ENCODE measurements at places on chromosomes 4 and X.

DNA sequence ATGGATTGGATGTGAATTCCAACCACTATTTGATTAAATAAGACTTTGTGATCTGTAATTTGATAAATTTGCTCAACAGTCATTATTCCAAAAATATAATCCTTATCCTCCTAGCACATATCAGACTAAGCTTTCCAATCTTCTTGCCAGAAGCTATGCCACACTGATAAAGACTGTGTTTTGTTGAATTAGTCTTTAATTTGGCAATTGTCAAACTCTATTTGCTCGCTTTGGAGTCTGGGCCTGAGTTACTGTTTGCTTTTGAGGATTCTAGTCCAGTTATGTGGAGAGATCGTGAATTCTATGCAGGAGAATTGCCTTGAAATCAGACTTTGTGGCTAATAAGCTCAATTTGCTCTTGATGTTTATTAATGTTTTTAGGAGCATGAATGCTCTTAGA is 10.9 kb upstream of the RNF150 start:
- DNase-seq = no peak

GRCh38 chr4:13872155-13872554 is 244.6 kb upstream of the BOD1L1 start:
- DNase-seq = no peak

- no peak for DNase-seq
These were observed 62.4 kb upstream of the PPARGC1A start for GRCh38 chr4:23952258-23952657.

GRCh38 chr4:123133397-123134050 is 211.1 kb upstream of the NUDT6 start:
- DNase-seq = no peak

DNA sequence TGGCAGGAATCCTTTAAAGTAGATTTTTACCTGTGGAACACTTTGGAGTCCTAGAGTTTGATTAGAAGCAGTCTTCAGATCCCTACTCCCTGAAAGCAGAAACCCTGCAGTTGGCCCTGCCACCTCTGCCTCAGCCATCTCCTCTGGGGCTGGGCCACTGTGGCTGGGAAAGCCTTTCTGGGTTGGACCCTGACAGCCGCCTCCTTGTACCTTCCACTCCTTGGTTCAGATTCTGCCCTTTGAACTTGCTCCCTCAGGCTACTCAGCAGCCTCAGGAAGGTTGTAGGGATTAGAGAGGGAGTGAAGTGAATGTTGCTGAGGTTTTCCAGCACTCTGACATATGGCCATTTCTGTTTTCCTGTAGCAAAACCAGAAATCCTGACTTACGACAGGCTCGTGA is 65.5 kb downstream of the KIT start:
- DNase-seq = no peak

DNA sequence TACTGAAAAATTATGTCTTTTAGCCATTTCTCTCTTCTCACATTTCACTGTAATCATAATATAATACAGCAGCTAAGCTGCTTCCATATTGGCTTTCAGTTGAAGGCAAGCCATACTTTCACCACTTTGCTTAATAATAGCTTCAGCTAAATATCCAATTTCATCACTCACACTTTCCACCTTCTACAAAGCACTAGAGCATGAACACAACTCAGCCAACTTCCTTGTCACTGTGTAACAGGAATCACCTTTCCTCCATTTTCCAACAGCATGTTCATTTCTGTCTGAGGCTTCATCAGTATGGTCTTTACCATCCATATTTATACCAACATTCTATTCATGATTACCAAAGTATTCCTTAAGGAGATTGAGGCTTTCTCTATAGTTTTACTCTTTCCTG is 219.8 kb upstream of the CTSO start:
- DNase-seq = no peak

DNA sequence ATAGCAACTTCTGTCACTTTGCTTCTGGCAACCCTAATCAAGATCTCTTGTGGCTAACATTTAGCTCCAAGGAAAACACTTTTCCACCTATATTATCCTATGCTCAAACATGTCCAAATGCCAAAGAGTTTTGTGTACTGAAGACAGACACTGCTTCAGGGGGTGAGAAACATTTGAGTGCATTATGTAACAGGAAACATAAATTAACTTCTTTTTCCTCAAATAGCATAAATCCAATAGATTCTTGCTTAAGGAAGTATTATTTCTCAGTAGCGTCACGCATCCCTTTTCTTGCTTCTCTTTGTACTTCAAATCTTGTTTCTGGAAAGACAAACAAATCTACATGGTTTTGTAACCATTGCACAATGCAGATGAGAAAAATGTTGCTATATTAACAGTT is 839.1 kb downstream of the GLUD2 start:
- DNase-seq = no peak

GRCh38 chr4:77578145-77578544 is 27.5 kb upstream of the CXCL13 start:
- DNase-seq = no peak

GRCh38 chr4:119135721-119136121 is at the start of gene MYOZ2:
Gene MYOZ2 (plus strand): TSS chr4:119135832. CDS start chr4:119136526, 694 bp downstream.
- no peak for DNase-seq

GRCh38 chr4:85725721-85726170 is 250.8 kb downstream of the ARHGAP24 start:
- DNase-seq = no peak

DNA sequence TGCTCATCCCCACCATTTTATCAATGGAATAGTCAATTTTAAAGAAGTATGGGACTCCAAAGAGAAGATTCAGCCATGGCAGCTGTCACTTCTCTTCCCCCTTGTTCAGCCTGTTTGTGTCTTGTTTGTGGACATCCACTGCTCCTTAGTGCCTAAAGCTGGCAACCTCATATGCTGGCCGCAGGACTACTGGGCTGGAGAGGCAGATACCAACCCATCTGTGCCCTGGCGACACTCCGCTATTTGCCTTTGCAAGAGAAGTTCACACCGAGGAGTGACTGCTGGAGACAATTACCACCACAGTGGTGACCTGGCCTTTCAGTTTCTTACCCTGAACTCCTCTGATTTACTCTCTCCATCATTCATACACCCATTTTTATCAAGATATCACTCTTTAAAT is 64.3 kb downstream of the NHSL2 start:
- DNase-seq = no peak

DNA sequence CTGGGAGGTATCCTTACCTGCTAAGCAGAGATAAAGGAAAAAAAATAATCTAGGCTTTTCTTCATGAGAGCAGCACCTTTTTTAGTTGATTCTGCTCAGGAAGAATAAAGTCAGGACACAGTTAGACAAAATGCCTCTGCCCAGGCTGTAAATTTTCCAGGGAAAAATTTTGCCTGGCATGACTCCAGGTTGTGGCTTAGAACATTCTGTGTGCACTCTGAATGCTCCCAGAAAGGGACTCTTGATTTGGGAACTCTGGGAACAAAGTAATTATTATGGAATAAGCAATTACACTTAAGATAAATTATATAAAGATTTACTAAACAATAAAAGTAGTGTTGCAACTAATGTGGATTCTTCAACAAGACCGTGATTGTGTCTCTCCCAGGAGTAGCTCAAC is 826.2 kb upstream of the TENM3 start:
- DNase-seq = no peak

GRCh38 chr4:94689155-94689860 is 68.4 kb upstream of the BMPR1B start:
- DNase-seq = no peak

GRCh38 chr4:141330616-141331015 is 109.9 kb downstream of the ZNF330 start:
- no peak for DNase-seq

- no peak for DNase-seq
These were observed 24.2 kb downstream of the TNIP2 start for GRCh38 chr4:2731907-2732317.

GRCh38 chr4:78611215-78611558 is 59.6 kb downstream of the ANXA3 start:
- no peak for DNase-seq

DNA sequence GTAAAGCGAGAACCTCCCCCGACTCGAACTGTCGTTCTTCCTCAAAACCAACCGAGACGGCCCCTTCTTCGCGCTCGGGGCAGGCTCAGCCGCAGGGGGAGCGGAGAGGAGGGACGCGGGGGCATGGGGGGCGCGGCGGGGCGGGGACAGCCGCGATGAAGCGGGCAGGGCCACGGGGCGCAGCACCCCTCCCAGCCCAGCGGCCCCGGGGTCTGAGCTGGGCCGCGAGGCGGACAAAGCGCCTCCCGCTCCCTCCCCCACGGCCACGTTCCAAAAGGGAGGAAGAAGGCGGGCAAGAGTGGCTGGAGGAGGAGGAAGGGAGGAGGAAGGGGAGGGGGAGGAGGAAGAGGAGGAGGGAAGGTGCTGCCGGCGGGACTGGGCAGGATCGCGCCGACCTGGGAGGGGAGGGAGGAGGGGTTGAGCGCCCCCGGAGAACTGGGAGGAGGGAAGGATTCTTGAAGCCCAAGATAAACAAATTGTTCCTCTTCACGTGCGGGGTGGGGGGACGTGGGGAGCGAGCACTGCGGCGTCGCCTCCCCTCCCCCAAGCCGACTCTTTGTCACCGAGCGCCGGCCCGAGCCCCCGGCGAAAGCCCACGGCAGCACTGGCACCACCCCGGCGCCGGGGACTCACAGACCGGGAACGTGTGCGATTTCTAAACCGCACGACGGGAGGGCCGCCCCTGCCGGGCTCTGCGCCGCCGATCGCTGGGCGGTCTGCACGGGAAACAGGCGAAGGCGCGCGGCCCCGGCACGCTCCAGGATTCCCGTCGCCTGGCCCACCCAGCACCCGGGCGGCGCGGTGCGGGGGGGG is 2.9 kb downstream of the MAML3 start:
- peak; percentile 82 for DNase-seq

DNA sequence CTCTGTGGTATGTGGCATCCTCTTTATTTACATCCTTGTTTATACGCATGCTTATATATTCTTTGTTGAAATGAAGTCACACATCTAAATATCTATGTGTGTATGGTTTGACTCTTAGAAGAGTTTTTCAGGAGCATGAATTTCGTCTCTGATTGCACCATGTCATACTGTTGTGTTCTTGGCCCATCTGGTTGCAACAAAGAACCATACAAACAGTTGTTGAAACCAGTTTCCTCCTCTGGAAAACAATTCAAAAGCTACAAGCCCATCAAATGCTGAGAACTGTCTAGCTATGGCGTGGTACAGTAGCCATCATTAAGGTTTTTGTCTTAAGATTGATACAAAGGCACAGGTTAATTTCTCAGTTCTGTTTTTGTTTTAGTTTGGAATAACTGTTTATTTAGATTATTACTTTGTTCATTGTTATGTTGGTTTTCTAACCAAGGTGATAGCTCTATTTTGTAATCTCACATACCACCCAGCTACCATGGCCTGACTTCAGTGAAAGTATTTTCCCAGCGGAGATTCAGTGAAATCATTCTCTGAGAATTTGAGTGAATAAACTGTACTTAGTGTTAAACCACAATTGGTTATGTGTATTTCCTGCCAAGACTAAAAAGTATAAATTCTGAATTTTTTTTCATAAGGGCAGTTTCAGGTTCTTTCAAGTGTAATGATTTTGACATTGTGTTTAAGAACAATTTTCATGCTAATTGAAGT is 91.0 kb downstream of the ARHGAP24 start:
- no peak for DNase-seq

DNA sequence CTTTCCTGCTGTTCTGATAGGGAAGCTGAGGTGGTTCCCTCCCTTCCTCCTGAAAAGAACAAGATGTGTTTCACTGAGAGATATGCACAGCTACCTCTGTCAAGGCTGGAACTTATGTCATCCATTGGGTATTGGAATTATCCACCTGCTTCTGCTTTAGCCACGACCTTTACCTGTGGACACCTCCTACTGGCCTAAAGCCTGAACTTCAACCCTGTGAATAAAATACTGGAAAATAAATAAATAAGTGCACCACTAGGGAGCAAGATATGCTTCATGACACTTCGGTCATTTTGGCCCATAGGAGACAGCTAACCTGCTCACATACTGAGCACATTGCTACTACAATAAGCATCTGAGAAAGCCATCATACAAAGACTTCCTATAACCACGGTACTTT is 419.9 kb upstream of the NWD2 start:
- DNase-seq = no peak

DNA sequence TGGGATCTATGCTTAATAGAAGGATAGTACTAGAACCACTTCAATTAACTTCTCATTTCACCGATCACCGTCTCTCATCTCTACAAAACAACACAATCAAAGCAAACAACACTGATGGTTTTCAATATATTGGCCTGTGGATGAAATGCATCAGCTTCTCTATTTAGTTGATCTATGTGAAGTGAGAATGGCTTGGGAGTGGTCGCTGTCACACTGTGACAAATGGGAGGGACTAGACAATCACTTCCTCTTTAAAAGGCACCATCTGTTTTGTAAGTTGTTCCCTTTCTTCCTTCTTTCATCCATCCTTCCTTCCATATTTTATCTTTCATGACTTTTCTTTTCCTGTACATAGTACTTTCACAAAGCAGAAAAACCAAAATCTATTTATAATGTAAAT is 23.9 kb upstream of the NWD2 start:
- DNase-seq = no peak

DNA sequence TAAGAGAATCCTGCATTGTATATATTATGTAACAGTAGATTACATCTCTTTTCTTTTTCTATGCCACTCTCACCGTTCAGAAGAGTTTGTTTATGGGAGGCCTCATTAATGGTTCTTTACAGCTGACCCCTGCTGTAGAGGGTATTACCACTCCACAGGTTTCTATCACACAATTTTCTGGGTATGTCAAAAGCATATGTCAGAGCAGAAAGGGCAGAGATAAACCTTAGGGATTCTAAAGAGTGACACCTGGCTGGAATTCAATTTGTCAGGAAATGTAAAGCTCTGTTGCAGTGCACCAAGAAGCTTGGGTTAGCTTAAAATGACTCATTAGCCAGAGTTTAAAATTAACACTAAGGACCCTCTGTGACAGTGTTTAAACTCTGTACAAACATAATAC is 658.7 kb downstream of the PCDH18 start:
- DNase-seq = no peak

DNA sequence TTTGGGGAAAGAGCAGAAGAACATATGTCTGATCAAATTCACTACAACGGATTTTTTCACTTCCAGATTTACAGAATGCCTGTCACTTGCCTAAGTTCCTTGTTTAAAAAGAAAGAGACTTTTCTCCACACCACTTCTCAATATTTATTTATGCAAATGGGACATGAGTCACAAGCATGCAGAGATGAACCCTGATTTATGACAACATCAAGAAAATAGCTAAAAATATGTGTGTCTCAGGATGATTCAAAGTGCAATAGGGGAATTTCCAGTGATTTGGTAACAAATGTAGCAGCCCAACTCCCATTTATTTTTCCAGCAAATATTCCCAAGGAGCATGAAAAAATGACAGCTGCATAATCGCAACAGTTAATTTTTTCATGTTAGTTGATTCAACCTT is 180.4 kb upstream of the FAT1 start:
- no peak for DNase-seq

DNA sequence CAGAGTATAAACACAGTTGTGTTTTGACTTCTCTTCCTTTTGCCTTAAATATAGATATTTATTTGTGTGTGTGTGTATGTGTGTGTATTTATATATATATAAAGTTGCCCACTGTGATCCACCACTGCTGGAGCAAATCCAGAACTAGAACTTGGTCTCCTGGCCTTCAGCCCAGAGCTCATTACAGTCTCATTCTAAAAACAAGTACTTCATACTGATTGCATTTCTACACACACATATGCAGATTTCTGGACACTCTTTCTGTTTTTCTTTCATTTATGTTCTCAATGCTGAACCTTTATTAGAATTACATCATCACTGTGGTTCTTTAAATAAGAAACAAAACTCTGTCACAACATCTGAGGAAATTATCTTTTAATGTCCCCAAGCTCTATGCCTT is 381 bp downstream of the TXK start:
- no peak for DNase-seq

GRCh38 chr4:40948014-40948413 is 198.3 kb downstream of the NSUN7 start:
- no peak for DNase-seq

GRCh38 chr4:101813604-101814003 is 23.1 kb downstream of the BANK1 start:
- no peak for DNase-seq
